ENCODE measurements at places on chromosomes 4 and X.

- DNase-seq: no peak
Observed at GRCh38 chrX:49995795-49996455, 73.5 kb downstream of the CLCN5 start.

- no peak for DNase-seq
Observed at GRCh38 chr4:10765386-10765785, 80.8 kb upstream of the CLNK start.

DNA sequence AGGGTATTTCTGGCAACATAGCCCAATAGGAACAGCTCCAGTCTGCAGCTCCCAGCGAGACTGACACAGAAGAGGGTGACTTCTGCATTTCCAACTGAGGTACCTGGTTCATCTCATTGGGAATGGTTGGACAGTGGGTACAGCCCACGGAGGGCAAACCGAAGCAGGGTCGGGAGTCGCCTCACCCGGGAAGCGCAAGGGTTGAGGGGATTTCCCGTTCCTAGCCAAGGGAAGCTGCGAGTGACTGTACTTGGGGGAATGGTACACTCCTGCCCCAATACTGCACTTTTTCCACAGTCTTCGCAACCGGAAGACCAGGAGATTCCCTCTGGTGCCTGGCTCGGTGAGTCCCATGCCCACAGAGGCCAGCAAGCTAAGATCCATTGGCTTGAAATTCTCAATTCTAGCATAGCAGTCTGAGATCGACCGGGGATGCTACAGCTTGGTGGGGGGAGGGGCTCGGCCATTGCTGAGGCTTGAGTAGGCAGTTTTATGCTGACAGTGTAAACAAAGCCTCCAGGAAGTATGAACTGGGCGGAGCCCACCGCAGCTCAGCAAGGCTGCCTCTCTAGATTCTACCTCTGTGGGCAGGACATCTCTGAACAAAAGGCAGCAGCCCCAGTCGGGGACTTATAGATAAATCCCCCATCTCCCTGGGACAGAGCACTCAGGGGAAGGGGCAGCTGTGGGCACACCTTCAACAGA is 14.0 kb upstream of the ADAD1 start:
- no peak for DNase-seq

GRCh38 chr4:76449833-76450232 is 14.8 kb downstream of the SHROOM3 start:
- no peak for DNase-seq

GRCh38 chrX:125210146-125210545 is 109.5 kb upstream of the TEX13C start:
- DNase-seq: no peak

- no peak for DNase-seq
Observed at GRCh38 chr4:38023347-38024205, 63.4 kb downstream of the PTTG2 start.

DNA sequence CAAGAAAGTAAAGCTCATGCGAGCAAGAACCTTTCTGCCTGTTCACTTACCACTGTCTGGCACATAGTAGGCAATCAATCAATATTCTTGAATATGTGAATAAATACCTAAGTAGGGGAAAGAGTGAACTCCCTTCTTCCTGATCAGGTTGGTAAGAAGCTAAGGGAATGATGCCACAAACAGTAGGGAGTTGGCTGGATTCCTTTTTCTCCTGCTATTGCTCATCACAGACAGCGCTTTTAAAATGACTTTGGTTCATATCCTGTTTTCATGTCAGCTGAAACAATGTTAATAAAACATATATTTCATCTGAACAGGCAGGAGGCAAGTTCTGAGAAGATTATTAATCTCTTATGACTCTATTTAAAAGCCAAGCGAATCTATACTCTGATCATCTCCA is 99.2 kb downstream of the NSUN7 start:
- DNase-seq: no peak

All from NCI-H1092 (cell line).